ENCODE measurements at places on chromosomes 7 and 10.
A peak's percentile ranks its signal among the peaks of the same experiment; 100 is the strongest.

DNA sequence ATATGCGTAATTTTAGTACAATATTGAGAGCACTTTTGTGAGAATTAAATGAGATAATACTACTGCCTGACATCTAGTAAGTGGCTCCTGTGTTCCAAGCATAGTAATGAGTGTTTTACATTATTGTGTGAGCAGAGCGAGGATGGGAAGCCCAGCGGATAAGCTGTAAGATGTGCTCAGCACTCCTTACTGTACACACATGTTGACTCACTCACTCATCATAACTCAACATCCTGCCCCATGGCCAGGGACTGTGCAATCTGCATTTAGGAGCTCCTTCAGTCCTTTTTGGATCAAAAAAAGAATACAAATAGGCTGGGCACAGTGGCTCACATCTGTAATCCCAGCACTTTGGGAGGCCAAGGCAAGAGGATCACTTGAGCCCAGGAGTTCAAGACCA, 72.9 kb upstream of the NEBL start:
- no peak for DNase-seq

DNA sequence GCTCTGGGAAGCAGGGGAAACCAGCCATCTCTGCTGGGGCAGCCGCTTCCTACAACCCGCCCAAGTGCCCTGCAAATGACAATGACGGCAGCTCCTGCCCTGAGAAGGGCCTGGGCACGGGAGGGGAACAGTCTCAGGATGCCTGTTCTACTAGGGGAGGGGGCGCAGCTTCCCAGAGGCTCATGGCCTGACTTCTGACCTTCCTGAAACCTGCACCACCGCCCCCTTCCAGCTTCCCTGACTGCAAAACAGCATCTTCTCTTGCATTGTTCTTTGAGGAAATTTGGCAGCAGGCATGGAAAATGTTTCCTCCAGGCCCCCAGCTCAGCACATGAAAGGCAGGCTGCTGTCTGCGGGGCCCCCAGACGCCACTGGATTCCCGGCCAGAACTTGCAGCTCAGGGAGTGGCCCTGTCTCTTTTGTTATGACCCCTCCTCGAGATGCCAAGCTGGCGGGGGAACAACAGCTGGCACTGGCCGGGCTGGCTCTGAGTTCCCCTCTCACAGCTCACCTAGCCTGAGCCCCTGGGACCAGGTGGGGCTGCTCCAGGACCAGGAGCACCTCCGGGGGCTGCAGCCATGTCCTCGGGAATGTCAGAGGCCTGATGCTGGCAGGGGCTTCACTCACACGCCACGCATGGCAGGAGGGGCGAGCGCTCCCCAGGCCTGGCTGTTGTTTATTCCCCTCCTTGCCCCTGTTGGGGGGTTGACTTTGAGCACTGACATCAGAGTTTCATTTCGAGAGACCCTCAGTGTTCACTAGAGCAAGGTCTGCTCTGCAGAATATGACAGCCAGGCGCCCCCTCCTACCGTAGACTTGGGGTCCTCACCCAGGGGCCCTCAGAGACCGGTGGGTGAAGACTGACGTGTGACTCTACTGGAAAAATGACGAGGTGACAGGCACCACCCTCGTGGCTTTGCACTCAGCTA, 62.7 kb downstream of the CALML3 start:
- no peak for DNase-seq

- DNase-seq: peak; percentile 33
These were observed 438.6 kb upstream of the GALNT17 start for GRCh38 chr7:70693321-70693685.

DNA sequence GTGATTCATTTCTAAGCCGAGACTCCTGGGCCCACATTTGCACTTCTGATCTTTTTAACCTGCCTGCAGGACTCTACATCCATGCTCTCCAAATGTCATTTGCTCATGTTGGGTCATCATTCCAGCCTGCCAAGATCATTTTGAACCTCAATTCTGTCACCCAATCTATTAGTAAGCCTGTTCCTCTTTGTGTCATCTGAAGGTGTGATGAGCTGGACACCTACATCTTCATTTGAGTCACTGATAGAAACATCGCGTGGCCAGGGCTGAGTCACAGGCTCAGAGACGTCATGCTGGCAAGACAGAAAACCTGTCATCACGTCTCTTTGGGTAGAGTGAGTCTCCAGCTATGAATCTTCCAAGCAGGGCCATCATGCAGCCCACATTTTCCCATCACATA, 65.3 kb upstream of the SLF2 start:
- DNase-seq: no peak

- DNase-seq: no peak
These were observed 73.9 kb upstream of the NOBOX start for GRCh38 chr7:144477348-144477747.

DNA sequence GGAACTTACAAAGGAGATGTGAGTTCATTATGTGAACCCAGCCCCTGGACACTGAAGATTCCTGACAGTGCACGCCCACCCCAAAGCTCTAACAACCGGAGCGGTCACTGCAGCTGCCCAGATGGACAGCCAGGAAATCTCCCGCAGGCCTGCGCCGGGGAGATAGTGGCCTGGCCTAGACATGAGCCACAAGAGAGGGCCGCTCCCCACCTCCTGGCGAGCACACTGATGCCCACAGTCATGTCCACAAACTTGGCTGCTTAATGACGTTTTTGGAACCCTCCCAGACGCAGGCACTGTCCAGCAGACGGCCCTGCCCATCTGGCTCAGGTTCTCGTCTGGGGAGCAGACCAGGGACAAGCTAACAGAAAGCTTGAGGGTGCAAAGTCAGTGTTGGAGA, 34.2 kb downstream of the TCERG1L start:
- DNase-seq: no peak

- peak; percentile 16 for DNase-seq
These were observed 247.6 kb upstream of the HGF start for GRCh38 chr7:82017334-82017943.

DNA sequence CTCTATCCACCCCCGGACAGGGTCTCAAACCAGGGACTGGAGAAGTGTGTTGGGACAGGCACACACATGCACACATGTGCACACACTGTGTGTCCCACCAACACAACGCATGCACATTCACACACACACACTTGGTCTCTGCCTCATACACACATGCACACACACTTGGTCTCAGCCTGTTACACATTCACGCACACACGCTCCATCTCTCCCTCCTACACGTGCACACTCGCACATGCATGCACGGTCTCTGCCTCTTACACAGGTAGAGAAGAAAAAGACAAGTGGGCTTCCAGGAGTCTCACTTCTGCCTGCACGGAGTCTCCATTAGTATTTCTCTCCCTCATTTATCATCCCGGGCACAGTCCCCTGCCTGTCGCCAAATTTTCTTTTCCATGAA, 171.2 kb downstream of the EBF3 start:
- no peak for DNase-seq

DNA sequence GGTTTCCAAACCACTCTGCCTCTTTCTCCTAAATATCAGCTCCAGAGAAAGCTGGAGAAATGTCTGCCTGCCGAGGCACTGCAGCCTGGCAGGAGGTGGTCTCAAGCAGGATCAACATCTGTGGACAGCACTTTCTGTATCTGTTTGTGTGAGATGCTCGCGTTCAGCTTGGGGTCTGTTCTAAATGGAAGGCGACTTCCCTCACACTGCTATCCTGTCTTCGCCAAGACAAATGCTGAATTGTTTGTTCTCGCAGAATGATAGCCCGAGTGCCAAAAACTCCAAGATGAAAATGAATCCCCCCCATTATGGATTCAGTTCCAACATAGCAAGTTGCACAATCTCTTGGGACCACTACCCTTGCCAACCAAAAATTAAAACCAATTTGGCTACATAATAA, 72.2 kb upstream of the PALS2 start:
- no peak for DNase-seq

- no peak for DNase-seq
These were observed 93.0 kb downstream of the PTPRN2 start for GRCh38 chr7:158494643-158495042.

- no peak for DNase-seq
These were observed 666 bp downstream of the TMEM139 start for GRCh38 chr7:143285470-143285778.

GRCh38 chr10:128614802-128615553, 488.8 kb upstream of the MKI67 start:
- DNase-seq: no peak

GRCh38 chr10:123485341-123485960, 180.7 kb upstream of the GPR26 start:
- DNase-seq: no peak

- peak; percentile 79 for DNase-seq
These were observed 14.8 kb upstream of the MMD2 start for GRCh38 chr7:4973728-4974198.

GRCh38 chr10:48577158-48577557, 27.7 kb downstream of the ARHGAP22 start:
- no peak for DNase-seq

GRCh38 chr10:52383088-52383487, 69.0 kb downstream of the DKK1 start:
- DNase-seq: no peak

DNA sequence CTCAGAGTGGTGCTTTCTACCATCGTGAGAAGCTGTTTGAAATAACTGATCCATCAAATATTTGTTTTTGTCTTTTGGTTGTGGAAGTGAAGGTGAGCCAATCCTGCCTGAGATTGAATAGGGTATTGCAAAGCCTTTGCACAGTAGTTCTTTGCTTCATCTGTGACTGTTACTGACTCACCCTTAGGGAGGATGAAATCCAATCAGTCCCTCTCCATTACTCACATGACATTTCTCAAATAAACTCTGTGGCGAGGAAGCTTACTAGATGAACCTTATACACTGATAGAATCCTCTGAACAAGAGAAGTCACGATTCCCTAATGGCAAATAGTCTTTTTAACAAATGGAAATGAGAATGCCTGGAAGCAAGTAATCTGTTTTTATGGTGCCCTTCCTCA, 31.9 kb downstream of the HEPACAM2 start:
- DNase-seq: no peak

DNA sequence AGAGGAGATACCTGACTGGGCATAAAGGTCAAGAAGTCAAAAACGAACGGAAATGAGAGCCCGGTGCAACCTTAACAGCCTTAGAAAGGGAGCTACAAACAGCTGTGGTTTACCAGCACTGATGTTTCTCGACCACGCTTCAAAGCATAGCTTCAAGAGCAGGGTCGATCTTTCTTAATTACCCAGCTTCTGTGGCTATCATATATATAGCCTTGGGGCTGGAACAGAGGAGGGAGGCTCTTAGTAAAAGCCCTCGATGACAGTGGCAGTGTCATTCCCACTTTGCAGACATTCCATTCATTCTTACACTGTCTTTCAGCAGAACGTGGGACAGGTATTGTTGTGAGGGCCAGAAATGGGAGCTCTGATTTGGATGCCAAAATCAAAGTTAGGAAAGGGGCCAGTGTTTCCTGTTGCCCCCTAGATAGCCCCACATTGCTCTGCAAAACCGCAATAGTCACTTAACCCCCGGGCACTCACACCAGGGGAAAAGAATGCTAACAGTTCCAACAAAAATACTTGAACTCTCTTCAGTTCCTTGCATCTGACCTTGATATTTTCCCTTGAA, 141.5 kb downstream of the MTPAP start:
- DNase-seq: no peak

DNA sequence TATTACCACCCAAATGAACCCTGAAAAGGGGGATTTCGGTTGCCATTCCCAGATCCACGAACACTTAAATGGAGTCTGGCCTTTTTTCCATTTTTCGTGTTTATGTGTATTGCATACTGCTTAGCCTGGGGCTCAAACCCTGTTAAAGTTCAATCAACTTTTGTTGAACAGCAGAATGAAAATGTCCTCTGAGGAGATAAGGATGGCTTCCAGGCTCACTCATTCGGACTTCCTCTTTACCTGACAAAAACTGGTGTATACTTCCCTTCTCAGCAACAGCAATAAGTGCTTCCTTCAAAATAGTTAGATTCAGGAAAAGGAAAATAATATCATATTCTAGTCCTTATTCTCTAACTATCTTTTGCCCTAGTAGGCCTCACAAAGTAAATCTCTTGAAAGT, 61.1 kb upstream of the ARID5B start:
- no peak for DNase-seq

GRCh38 chr10:9878383-9878782, 1139.3 kb upstream of the CELF2 start:
- DNase-seq: no peak

- no peak for DNase-seq
These were observed 86.8 kb downstream of the COBL start for GRCh38 chr7:51229620-51230323.

DNA sequence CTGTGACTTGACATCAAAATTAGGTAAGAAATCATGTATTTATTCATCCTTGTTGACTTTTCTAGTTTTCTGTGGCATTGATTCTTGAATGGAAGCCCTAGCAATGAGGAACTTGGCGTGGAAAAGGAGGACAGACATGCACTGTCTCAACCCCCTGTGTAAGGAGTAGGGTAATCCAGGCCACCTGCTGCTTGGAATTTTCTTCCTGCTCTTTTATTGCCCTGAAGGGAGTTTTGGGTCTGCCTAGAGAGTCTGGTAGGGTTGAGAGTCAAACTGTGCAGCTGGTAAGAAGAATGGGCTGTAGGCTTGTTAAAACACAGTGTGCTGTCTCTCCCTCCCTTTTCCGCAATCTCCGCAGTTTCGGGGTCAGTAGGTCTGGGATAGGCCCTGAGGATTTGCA, 19.7 kb downstream of the ZNF32 start:
- DNase-seq: no peak

All from NCI-H2227 treated with DMSO at 0.1 percent for 48 hours (cell line).